Stimulated activated CD4-positive, alpha-beta T cell treated with anti-CD3 and anti-CD28 coated beads, Interleukin-1b, Interleukin-23, amount 100 ng/mL, for 24 hours (primary cell): ENCODE measurements at places on chromosomes 2 and 18.

GRCh38 chr2:144143294-144144151 is 376.4 kb downstream of the ZEB2 start:
- no peak for DNase-seq

- DNase-seq = no peak
Observed at GRCh38 chr2:147057892-147058490, 786.8 kb upstream of the ACVR2A start.

- no peak for DNase-seq
Observed at GRCh38 chr2:149057401-149057800, 18.9 kb downstream of the LYPD6B start.

DNA sequence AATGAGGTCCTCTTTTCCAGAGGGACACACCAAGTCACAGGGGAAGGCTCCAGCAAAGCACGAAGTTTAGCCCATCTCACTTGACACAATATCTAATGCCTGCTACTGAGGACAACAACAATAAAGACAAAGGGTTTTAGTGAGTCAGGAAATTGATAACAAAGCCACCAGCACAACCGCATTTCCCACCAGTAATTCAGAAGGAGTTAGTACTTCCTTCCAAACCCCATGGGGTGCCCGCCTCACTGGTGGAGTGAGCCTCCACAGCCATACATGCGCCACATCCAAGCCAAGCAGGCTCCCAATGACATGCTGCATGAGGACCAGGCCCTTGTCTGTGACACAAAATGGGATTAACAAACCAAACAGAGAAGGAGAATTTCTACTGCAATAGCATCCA is 40.1 kb downstream of the MRPL35 start:
- DNase-seq = no peak

- no peak for DNase-seq
Observed at GRCh38 chr2:219631904-219632759, 4.7 kb downstream of the SLC4A3 start.

GRCh38 chr2:184270660-184271059 is 327.7 kb upstream of the ZNF804A start:
- DNase-seq = no peak

- no peak for DNase-seq
Observed at GRCh38 chr18:48649231-48649630, 110.4 kb downstream of the CTIF start.

GRCh38 chr18:68478246-68478645 is 236.7 kb downstream of the TMX3 start:
- DNase-seq = no peak

GRCh38 chr2:3399829-3400228 is 20.3 kb downstream of the TRAPPC12 start:
- DNase-seq = no peak

DNA sequence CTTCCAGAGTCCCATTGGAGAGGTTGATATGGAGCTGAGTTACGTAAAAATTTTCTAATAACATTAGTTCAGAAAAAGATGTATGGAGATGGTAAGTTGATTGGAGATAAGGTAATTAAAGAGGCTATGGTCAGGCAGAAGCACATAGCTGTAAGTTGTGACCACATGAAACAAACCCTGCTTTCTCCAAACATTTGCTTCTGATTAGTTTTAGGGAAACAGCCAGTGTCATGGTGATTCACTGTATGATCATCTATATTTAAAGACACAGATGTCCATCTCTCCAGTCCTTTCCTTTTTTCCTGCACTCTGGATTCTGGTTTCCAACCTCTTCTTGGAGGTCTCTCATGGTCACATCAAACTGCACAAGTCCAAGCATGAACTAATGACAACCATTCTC is 1550.8 kb upstream of the PIK3C3 start:
- no peak for DNase-seq

DNA sequence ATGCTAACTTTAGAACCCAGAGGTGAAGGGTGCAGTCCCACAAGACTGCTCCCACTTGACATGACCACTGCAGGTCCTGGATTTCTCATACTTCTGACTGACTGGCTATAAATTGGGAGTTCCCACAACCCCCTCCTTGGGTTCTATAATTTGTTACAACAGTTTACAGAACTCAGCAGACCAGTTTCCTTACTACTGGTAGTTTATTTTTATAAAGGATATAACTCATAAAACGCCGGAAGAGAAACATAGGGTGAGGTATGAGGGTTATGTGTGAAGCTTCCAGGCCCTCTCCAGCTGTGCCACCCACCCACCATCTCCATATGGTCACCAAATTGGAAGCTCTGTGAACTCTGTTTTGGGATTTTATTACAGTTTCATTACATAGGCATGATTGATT is 839.6 kb downstream of the TSN start:
- DNase-seq = no peak

DNA sequence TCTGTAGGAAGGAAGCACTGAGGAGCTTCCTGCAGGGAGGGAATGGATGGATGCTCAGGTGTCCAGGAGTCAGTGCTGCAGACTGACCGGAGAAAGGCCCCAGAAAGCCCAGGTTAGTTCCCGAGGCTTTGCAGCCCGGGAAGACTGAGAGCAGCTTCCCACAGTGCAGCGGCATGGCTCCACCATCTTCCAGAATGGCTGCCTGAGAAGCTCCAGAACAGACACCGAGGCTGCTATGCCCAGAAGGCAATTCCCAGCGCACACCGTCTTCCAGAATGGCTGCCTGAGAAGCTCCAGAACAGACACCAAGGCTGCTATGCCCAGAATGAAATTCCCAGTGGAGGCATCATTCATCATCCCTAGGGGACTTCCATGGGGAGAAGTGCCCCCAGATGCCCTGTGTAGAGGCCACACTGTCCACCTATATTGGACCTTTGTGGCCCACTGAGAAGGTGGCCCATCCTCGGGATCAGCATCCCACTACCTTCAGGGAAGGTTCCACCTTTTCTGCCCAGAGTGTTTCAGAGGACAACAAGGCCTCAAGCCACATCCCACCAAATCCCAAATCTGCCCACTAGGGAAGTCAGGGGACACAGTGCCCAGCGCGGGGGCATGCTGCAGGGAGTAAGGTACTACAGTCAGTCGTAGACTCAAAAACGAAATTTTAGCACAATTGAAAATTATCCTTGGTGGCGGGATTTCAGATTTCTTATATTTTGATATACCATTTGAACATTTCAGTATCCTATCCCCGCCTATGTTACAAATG is 80.5 kb downstream of the KCNF1 start:
- no peak for DNase-seq

DNA sequence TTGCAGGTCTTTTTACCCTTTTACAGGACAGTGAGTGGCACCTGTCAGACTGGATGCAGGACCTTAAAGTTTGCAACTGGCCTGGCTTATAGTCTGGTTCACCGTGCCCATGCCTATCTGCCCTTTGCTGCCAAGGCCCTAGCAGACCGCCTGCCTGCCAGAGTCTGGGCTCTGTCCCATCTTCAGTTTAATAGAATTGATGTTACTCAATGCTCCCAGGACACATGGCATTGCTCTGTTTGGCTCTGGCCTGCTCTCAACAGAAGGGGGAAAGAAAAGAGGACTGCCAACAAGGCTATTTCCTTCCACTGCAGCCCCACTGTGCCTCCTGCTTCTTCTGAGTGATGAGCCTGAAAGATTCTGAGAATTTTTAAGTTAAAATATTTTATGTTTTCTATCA is 25.6 kb upstream of the TMEM178A start:
- DNase-seq = no peak

- no peak for DNase-seq
Observed at GRCh38 chr2:207896525-207897285, 127.0 kb upstream of the FZD5 start.

DNA sequence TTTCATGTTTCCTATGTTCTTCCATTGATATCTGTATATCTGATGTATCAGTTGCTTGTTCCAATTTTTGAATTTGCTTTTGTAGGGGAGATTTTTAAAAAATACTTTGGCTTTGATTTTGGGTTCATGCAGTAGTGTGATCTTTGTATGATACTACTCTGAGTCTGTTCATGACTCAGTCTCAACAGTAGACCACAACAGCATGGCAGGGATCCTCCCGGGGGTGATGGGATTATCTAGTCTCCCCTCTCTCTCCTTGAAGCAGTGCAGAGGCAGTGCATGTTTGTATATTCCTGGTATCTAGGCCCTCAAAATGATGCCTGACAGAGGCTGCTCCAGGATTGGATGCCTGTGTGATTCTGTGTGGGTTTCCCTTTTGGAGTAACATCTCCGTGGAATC is 55.3 kb downstream of the G6PC2 start:
- DNase-seq = no peak

- DNase-seq = no peak
Observed at GRCh38 chr2:205689820-205690219, 7.5 kb downstream of the NRP2 start.

- no peak for DNase-seq
Observed at GRCh38 chr2:33529771-33530481, 53.5 kb downstream of the RASGRP3 start.

GRCh38 chr2:211737282-211737681 is 801.3 kb downstream of the ERBB4 start:
- no peak for DNase-seq

DNA sequence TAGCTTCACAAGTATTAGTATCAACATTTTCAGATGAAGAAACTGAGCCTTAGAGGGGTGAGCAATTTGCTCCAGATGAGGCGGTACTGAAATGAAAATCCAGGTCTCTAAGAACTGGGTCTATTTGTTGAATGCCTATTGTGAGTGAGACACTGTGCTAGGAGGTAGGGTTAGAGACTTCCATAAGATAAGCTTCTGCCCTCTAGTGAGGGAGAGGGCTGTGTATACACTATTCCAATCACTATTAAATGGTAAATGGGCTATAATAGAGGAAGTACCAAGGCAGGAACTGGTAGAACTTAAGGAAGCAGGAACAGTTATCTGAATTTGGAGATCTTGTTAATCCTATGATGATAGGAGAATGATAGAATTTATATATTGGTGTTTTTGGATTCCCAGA is 23.6 kb upstream of the GLS start:
- DNase-seq = no peak

DNA sequence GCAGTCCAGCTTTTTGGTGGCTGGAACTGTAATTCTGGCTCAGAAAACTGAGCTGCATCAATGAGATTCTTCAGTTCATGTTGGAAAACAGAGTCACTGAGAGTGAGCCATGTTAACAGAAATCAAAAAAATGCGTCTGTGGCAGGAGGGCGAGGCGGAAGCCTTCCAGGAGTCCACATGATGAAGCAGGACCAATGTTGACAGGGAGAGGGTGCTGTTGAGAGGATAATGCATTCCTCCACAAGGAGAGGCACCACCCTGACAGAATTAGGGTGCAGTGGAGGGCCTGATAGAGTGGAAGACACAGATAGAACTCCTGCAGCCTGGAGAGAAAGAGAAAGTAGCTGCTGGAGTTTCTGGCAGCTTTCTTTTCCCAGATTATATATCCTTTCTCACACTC is 111.5 kb downstream of the MGAT5 start:
- DNase-seq = no peak

DNA sequence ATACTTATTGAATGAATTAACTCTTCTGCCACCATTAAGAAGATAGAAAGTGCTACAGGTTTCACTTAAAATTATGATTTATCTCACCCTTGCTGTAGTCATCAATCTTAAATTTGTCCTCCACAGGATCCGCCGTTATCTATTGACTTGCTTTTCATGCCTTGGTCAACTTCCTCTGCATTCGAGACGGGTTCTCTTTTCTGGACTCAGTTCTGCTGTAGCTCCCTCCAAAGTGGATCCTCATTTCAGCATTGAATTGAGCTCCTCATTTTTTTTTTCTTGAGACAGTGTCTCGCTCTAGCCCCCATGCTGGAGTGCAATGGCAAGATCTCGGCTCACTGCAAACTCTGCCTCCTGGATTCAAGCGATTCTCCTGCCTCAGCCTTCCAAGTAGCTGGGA is 27.6 kb downstream of the INPP5D start:
- DNase-seq = no peak

GRCh38 chr18:77550625-77551024 is 301.0 kb downstream of the GALR1 start:
- DNase-seq = no peak

GRCh38 chr18:13376841-13377351 is 158.3 kb downstream of the LDLRAD4 start:
- no peak for DNase-seq

DNA sequence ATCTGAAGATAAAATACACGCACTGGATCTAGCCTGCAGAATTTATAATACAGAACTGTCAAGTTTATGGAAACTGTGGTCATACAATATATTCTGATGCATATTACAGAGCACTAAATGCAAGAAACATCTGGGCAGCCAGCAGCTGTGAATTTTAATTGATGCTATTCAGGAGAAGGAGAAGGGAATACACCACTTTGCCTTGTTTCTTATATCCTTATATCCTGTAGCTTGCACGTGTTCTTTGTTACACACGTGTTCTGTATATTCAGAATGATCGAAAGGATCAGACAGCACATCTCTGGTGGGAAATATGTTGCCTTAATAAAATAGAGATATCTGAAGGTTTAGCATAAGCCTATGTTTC is 335.8 kb downstream of the AGPS start:
- no peak for DNase-seq

DNA sequence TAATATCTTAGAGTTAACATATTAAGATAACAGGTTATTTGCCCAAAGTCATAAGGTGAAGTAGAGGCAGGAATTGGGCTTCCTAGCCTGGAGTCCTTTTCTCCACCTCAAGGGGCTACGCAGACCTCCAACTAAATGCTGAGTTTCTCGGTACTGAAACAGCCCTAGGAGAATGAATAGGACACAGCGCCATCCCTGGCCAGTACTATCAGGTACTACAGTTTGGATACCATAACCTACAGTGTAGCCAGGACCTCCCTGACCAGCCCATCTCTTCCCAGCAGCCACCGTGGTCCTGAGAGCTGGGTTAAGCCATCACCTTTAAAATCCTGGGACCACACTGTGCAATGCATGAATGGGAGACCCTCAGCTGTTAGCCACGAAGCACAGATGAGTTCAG is 15.7 kb downstream of the CASP8 start:
- no peak for DNase-seq

DNA sequence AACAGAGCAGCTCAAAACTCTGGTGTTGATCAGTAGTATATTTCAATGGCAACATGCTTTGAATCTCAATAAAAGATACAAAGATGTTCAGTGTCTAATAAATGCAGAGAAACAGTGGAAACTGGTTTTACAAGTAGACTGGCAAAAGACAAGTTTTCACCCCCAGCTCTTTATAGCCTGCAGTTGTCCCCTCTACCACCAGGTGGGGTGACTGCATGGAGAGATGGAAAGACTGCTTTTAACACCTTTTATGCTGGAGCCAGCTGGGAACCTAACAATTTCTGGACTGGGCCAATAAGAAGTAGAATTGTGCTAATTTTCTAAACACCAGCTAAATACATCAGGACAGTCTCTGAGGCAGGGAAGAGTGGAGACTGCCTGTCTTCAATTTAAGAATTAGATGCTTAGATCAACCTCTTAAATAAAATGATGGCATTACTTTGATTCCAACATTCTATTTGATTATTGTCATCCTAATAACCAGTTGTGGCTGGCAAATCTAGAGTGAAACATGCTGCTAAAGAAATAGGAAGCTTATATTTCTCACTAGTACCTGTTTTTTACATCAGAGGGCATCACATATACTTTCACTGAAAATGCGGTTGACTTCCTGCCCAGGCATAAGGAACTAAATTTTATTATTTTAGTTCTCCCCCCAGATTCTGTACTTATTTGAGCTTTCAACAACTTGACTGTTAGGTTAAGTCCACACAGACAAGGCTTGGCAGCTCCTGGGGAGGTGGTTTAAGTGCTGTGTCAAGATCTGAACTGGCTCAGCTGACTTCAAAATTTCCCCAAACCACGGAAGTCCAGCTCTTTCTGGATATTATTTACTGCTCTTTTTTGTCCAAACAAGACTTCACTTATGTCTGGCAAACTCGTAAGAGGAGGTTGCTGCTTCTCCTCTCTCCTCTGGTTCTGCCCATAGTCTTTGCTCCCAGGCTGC is 140.5 kb downstream of the TPGS2 start:
- DNase-seq = peak; percentile 14
